NCI-H510A treated with DMSO at 0.1 percent for 48 hours (cell line): ENCODE measurements at places on chromosomes 1 and 21.
A peak's percentile ranks its signal among the peaks of the same experiment; 100 is the strongest.

DNA sequence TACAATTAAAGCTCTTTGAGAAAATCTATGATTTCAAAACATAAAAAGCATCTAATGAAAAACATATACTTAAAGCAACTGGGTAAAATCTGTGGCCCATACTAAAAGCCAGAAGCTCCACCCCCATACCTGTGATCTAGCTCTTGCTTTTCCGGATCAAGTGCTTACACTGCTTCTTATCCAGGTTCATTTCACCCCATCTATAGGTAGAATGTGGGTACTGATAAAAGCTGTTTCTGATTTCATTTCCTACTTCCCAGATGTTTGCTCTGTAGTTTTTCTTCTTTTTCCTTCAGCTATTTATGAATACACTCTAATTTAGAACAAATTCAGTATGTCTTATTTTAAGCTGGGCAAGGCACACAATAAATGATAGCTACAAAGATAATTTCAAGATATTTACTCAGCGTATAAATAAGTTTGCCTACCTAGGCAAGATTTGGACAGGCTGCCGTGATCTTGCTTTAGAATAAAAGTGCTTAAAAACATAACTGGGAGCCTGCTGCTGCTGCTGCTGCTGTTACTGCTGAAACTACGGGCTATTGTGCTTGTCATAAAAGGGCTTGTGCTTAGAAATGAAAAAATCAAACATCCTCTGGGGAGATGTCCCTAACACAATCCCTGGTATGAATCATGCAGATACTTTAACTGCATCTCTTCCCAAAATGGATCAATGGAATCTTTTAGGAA is 2.1 kb downstream of the SIPA1L2 start:
- peak; percentile 83 for DNase-seq

GRCh38 chr1:171590022-171590421 is 32.0 kb upstream of the MYOCOS start:
- no peak for DNase-seq

- DNase-seq = no peak
Measured at GRCh38 chr1:111407301-111407700, 20.2 kb downstream of the OVGP1 start.

DNA sequence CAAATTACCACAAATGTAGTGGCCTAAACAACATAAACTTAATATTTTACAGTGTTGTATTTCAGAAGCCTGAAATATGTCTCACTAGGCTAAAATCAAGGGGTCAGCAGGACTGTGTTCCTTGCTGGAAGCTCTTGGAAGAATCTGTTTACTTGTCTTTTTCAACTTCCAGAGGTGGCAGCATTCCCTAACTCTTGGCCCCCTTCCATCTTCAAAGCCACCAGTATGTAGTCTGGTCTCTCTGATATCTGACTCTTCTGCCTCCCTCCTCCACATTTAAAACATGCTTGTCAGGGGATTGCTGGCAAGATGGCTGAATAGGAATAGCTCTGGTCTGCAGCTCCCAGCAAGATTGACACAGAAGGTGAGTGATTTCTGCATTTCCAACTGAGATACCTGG is 567.5 kb downstream of the PLA2G4A start:
- no peak for DNase-seq

- peak; percentile 37 for DNase-seq
Measured at GRCh38 chr1:200260597-200261335, 149.1 kb downstream of the ZNF281 start.

- DNase-seq = no peak
Measured at GRCh38 chr1:242854466-242854865, 330.0 kb upstream of the PLD5 start.

- DNase-seq = no peak
Measured at GRCh38 chr21:46051821-46052675, 45.9 kb upstream of the COL6A2 start.

DNA sequence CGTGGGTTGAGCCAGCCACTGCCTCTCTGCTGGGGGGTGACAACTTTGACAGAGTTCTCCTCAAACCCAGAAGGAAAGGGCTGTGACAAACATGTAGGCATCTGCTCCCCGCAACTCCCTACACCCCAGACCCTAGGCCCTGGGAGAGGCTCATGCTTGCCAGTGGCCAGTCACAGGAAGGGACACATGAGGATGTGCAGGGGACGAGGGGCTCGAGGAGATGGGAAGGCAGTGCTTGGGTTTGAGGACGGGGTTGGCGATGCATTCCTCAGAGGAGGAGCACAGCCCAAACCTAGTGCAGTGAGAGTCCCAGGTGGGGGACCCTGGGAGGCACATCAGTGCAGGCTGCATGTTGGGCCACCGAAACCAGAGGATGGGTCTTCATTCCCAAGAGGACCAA is 62.1 kb downstream of the STUM start:
- no peak for DNase-seq

DNA sequence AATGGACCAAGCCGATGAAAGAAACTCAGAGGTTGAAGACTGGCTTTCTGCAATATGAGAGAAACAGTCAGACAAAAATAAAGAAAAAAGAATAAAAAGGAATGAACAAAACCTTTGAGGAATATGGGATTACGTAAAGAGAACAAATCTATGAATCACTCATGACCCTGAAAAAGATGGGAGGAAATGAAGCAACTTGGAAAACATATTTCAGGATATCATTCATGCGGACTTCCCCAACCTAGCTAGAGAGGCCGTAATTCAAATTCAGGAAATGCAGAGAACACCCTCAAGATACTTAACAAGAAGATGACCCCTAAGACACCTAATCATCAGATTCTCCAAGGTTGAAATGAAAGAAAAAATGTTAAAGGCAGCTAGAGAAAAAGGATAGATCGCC is 705.3 kb upstream of the CHRM3 start:
- DNase-seq = no peak

GRCh38 chr1:245444147-245444828 is 289.5 kb downstream of the KIF26B start:
- no peak for DNase-seq

DNA sequence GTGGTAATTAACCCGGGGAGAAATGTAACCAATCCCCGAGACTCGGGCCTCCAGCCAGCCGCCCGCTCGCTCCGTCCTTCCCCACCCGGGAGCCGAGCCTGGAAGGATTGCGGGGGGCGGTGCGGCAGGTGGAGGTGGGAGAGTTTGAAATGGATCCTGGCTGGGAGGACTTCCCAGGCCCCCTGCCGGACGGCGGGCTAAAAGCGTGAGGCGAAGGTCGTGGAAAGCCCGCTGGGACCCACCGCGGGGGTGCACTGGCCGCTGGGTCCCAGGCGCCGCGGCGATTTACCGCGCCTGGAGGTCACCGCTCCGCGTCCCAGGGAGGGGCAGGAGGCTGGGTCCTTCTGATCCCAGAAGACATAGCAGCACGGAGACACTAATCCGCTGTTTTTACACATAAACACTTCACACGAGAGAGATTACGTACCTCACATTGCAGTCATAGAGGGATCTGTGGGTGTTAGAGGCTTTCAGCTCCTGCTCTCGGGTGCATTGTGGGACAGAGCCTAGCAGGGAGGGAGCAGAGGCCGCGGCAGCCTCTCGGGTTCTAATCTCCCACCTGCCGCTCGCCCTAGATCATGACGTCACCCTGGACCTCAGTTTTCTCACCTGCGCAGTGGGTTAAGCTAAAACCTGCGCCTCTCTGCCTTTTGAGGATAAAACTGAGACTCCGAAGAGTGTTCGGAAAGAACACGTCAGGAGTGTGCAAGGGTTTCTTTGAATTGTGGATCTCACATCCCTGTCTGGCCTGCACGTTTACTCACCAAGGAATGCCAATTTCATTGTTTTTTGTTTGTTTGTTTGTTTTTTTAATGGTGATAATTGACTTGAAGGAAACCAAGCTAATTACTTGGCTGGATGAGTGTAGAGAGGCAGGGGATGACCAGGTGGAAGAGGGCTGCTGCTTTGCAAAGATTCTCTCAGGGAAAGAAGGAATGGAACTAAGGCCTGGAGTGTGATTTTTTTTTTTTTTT is 17.1 kb upstream of the TMEM9 start:
- peak; percentile 79 for DNase-seq

DNA sequence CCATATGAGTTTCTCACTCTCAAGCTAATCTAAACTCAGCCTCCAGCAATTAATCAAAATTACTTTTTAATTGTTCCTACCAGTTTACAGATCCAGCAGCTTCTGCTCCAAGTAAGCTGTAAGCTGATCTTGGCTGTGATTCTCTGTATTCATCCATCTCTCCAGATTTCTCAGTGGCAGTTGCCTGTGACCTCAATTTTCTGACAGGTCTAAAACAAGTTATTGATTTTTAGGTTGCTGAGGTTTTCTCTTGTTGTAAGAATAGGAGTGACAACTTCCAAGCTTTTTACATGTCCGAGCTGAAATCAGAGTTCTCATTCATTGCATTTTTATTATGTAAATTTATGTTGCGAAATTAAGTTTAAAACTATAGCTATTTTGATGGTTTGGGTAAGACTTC is 1044.4 kb downstream of the PLA2G4A start:
- no peak for DNase-seq

- DNase-seq = no peak
Measured at GRCh38 chr1:160451119-160451858, 50.9 kb downstream of the VANGL2 start.

GRCh38 chr1:182595641-182596240 is 6.7 kb upstream of the RNASEL start:
- peak; percentile 74 for DNase-seq

DNA sequence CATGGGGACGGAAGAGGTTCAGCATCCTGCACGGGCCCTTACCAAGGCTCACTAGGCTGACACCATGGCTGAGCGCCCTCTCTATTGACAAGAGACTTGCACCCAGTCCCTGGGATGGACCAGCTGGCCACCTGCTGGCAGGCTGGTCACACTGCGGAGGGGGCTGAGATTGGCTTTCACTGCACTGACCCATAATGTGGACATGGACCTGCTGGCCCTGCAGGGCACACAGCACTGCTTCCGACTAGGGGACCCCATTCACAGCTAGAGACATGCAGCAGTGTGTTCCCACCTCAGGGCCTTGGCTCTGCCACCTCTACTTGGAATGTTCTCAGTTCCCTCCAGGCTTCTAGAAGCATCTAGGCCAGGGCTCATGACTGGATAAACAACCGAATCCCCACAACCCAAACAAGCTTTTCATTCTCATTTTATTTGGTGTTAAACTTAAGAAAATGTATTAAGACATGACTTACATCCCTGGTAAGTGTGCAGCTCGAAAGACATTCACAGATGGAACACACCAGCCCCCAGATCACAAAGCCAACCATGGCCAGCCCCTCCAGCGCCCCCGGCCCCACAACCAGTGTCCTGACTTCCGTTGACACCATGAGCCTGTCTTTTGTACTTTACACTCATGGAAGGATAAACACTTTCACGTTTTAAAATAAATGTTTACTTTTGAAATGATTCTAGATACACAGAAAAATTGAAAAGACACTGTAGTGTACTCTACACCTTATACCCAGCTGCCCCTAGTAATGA is 9.3 kb upstream of the SRARP start:
- DNase-seq = peak; percentile 77

- DNase-seq = no peak
Measured at GRCh38 chr1:206102292-206102936, 14.8 kb downstream of the AVPR1B start.

DNA sequence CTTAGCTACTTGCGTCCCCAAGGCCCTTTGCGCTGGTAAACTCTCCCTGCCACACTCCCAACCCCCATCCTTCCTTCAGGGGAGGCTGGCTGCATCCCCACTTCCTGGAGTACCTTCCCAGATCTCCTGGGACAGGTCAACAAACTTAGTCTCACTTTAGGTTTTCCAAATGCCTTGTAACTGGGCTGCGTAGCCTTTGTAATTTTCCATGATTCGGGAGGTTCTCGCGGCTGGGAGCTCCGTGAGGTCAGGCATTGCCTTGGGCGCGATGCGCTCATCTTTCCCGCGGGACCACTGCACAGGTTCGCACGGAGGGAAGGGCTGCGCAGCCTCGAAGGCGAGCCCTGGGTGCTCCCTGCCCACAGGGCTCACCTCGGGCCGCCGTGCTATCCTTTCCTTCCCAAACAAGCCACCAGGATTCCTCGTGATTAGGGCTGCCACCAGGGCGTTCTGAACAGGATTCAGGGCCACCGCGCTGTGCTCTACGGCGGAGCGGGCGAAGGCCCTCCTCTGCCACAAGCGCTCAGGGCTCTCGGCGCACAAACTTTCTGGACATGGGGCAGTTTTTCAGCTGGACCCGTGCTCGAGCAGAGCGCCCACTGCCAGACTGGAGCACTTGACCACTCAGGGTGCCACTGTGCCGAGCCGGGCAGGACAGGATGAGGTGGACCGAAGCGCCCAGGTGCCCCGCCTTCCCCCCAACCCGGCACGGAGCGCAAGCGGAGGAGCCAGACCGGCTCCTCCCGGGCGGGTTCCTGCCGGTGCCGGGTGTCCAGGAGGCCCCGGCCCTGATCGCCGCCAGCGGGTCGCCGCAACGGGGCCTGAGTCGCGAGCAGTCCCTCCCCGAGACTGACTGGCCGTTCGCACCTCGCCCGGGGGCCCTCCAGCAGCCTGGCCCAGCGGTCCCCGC is 1.1 kb downstream of the TMPRSS2 start:
- DNase-seq = no peak

GRCh38 chr1:2236695-2237677 is 8.9 kb downstream of the SKI start:
- peak; percentile 90 for DNase-seq

DNA sequence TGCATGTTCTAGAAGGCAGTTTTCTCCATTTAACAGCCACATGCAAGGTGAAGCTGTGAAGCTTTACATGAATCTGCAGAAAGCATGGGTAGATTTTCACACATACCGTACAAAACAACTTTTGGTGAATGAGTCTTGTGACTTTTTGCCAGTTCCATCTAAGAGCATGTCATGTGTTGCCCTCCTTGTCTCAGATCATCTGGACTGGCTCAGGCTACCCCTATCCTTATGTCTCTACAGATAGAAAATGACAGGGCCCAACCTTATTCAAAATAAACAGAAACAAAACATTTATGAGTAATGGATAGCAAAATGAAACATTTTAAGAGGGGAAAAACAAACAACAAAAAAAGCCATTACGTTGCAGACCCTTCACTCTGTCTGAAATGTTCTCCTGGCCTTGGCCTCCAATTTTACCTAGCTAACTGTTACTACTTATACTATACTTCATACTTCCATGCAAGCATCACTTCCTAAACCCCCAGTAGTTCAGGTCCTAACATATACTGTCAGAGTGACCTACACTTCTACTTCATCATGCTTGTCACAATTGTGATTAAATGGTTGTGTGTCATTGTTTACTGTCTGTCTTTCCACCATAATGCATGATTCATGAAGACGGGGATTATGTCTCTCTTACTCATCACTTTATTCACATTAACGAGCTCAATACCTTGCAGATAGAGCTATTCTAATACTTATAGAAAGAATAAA is 39.0 kb downstream of the LRRC8C start:
- DNase-seq = no peak

- peak; percentile 100 for DNase-seq
Measured at GRCh38 chr1:37940299-37940947, 6.4 kb downstream of the INPP5B start.

- DNase-seq = no peak
Measured at GRCh38 chr1:18387307-18387706, 93.4 kb upstream of the KLHDC7A start.

GRCh38 chr1:114901814-114902213 is 47.2 kb downstream of the SYCP1 start:
- no peak for DNase-seq

- peak; percentile 65 for DNase-seq
Measured at GRCh38 chr1:244751271-244751895, 84.1 kb upstream of the COX20 start.
